ENCODE measurements at places on chromosomes 2 and 18.
A peak's percentile ranks its signal among the peaks of the same experiment; 100 is the strongest.

DNA sequence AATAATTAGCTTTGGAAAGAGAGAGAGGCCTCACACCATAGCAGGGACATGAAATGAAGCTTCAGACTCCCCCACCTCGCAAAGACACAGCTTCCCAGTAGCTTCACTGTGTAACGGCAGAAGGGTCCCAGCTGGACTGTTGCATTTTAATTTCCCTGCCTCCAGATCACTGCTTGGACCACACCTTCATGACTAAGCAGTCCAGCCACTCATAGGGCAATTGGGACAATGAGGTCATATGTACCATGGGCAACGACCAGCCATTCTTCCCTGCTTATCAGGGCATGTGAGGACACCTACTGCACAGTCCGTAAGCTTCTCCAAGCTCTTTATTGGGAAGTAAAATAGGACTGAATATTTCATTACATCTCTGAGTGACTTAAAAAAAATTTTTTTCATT is 183.0 kb downstream of the MREG start:
- peak; percentile 20 for DNase-seq

- no peak for DNase-seq
Observed at GRCh38 chr2:177058747-177059146, 153.8 kb upstream of the HNRNPA3 start.

- no peak for DNase-seq
Observed at GRCh38 chr2:151138507-151138906, 123.2 kb downstream of the RBM43 start.

GRCh38 chr18:58862851-58863538 is 1.7 kb upstream of the ZNF532 start:
- DNase-seq = no peak

GRCh38 chr2:62338111-62338510 is 142.2 kb downstream of the B3GNT2 start:
- DNase-seq = no peak

DNA sequence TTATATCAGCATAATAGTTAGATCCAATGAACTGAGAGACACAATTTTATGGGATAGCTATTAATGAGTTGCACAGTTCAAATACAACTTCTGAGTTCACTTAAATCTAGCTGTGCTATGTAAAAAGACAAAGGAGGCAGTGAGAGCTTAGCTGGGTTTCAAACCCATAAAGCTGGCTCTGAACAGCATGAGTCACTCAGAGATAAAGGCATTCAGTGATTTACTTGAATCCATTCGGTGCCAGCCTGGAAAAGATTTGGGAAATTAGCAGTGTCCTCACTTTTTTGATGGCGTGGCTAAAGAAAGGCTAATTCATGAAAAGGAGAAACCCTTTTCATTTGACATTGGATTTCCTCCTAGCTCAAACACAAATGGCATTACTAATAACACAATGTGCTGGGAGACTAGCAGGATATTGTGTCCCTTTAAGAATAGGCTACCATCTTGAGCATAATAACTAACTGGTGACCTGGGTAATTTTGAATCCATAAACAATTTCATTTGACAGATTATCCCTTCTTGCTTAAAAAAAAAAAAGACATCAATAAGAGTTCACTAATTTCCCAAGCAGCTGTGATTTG is 98.4 kb upstream of the NEUROD1 start:
- DNase-seq = no peak

GRCh38 chr2:151482171-151482725 is 72.5 kb downstream of the RIF1 start:
- DNase-seq = no peak

DNA sequence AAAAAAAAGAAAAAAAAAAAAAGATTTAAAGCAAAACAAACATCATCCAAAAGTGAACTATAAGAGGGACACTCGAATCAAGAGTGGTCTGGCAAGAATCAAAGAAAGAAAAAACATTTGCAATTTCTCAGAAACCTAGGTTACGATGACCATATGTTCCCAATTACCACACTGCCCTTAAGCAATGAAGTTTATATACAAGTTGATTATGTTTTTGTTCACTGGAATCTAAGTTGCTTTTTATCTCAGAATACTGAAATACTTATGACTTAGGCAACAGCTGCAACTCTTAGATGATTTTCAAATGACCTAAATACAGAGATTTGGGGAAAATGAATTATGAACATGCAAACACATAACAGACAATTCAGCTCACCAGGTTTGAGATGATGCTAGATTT is 597.1 kb upstream of the CHAC2 start:
- DNase-seq = no peak
